Left ventricle myocardium superior (tissue), 1 donor: ENCODE measurements at places on chromosomes 16 and 17.

DNA sequence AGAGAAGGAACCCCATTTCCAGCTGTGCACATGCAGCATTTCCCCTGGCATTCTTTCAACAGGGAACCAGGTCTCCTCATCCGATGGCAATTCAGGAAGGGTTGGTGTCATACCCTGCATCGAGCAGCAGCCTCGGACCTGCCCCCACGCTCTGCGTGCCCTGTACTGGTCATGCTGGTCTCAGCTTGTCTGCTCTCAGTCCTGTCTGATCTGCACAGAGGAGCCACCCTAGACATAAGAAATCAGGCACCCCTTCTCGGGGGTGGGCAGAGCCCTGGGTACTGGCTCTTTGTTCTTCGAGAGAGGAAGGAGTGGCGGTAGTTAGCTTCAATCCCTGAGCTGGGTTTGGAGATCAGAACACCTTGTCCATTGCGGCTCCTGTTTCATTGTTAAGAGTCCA lies 162.0 kb upstream of the RPH3AL start:
- DNase-seq = no peak

- DNase-seq = no peak
Measured at GRCh38 chr17:21689604-21690003, 2.7 kb upstream of the KCNJ18 start.

- DNase-seq = no peak
Measured at GRCh38 chr17:8755590-8756255, 2.6 kb downstream of the SPDYE4 start.

- DNase-seq = no peak
Measured at GRCh38 chr16:8768692-8769091, 28.7 kb downstream of the TMEM186 start.

GRCh38 chr16:68470461-68471150 lies 22.3 kb upstream of the SMPD3 start:
- peak; percentile 40 for DNase-seq
